ENCODE measurements at places on chromosomes 7 and 10. TPM values are rescaled to one million over a fixed set of nuclear protein-coding genes. Genes with fewer than 3 reads are reported as not detected.

DNA sequence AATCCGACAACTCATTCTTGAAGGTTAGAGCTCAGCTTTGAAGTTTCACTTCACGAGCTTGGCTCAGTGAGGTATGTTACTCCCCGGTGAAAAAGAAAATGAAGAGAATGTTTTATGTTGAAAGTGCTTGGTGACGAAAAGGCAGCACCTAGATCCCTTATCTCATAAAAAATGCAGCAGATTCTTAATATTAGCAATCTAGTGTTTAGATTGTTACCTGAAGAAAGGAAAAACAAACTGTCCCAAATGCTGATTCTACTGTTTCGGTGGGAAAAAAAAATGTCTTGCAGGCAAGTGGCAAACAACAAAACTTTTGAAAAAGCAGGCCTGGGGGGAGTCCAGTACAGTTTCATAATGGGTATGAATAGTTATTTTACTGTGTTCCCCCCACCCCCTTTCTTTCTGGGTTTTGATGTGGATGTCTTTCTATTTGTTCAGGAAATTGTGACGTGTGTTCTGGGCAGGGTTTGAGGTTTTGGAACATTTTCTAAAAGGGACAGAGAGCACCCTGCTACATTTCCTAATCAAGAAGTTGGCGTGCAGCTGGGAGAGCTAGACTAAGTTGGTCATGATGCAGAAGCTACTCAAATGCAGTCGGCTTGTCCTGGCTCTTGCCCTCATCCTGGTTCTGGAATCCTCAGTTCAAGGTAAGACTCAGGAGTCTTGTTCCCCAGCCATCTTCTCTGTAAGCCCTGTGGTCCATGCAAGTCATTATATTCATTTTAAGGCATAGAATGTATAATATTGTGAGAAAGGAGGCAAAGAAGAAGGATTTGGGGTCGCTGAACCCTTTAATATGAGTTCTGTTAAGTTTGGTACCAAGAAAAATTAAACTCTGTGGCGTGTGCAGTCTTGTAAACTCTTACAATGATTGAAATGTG is at the start of gene SRGN:
SRGN (plus strand) TSS at position 514 of the 881 bp plus-strand sequence; CDS start at position 569, 55 bp downstream.
- peaks cover 37% of the 10 kb centered on the region for H3K36me3 ChIP-seq
- DNase-seq: peak; percentile 95
- no peaks in the 10 kb centered on the region for H3K27me3 ChIP-seq
- H3K4me3 ChIP-seq: peak within 1 kb of the TSS; percentile 88
- H3K4me1 ChIP-seq: peaks cover 50% of the 10 kb centered on the region
- H3K27ac ChIP-seq: peak within 1 kb of the TSS; percentile 93

Gene PNLIP
- not detected for total RNA-seq

Gene SAMD8
- 17.7 TPM for total RNA-seq

GRCh38 chr10:70191972-70192305 is 21.6 kb upstream of the SAR1A start:
- H3K27ac ChIP-seq: no peak overlapping the region
- H3K4me3 ChIP-seq: no peak overlapping the region
- DNase-seq: no peak
- no peaks in the 10 kb centered on the region for H3K27me3 ChIP-seq
- peaks cover 2% of the 10 kb centered on the region for H3K36me3 ChIP-seq
- no peaks in the 10 kb centered on the region for H3K4me1 ChIP-seq

DNA sequence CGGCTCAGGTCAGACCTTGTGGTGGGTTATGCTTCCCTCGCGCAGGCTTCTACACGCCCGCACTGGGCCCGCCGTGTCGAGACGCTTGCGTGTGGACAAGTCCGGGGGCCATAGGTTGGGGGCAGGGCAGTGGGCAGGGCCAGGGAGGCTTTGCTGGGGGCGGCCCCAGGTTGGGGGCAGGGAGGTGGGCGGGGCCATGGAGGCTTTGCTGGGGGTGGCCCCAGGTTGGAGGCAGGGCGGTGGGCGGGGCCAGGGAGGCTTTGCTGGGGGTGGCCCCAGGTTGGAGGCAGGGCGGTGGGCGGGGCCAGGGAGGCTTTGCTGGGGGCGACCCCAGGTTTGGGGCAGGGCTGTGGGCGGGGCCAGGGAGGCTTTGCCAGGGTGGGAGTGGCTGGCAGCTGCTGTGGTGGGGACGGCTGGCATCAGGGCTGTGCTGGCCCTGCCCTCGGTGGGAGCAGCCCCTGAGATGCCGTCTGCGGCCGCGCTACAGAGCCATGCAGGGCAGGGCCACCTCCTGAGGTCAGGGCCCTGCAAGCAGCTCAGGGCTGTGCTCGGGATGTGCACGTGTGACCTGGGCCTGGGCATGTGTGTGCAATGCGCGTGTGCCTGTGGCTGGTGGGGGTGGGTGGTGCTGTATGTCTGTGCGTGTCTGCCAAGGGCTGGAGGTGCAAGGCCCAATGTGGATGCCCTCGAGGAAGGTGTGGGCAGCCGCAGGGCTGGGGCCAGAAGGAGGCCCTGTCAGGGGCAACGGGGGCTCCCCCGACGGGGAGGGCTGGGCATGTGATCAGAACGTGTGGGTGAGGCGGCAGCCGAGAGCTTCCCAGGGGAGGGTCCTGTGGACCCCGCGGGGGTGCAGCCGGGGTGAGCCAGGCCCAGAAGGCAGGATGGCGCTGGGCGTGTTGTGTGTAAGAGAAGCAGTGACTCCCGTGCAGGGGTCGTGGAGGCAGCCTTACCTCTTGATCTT is 72.5 kb upstream of the NKX6-2 start:
- no peak overlapping the region for H3K27ac ChIP-seq
- H3K4me1 ChIP-seq: no peaks in the 10 kb centered on the region
- no peaks in the 10 kb centered on the region for H3K36me3 ChIP-seq

DNA sequence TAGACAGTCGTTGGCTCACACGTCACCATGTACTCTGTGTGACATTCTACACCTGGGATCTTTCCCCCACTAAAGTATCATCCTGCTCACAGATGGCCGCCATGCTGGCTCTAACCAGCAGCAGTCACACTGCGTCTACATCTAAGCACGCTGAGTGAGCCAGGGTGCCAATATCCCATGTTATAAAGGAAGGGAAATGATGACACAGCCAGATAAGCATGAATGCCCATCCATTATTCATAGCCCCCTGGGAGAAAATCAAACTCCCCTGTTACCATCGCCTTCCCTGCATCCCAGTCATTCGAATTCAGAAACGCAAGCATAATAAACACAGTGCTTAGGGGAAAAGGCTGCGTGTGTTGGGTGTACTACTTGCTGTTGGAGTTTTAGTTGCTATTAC is 698.2 kb upstream of the AUTS2 start:
- no peaks in the 10 kb centered on the region for H3K4me1 ChIP-seq
- H3K4me3 ChIP-seq: no peak overlapping the region
- no peaks in the 10 kb centered on the region for H3K27me3 ChIP-seq
- no peaks in the 10 kb centered on the region for H3K36me3 ChIP-seq

Gene ASAH2
- total RNA-seq: 4.6 TPM

DNA sequence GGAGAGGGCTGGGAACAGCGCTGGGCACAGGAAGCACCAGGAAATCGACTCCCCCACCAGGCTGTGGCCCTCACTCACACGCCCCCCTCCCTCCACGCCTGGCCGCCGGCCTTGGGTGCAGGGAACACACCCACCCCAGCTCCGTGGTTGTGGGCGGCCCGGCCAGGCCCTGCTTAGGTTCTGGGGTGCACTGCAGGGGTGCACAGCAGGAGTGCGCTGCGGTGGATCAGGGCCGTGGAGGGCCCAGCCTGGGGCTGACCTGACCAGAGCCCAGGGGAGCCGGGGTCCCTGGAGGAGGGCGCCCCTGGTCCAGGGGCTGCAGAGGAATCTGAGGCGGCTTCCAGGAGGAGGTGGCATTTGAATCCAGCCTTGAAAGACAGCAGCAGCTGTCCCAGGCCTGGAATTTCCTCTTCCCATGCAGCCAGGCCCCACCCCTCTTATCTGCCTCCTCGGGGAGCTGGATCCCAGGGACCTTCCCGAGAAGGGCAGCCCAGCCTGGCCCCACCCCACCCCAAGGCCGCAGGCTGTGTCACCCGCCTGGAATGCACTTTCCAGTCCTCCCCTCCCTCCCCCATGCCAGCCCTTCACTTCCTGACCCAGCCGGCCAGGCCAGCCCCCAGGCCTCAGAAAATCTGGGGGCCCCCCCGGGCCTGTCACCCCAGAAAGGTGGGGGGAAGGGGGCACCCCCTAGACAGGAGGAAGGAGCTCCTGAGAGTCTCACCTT is 18.4 kb upstream of the PDGFA start:
- H3K36me3 ChIP-seq: no peaks in the 10 kb centered on the region
- no peak overlapping the region for H3K4me3 ChIP-seq
- H3K27ac ChIP-seq: no peak overlapping the region
- H3K4me1 ChIP-seq: peaks cover 3% of the 10 kb centered on the region

Gene SRGN
- total RNA-seq: 996 TPM
